Thyroid gland (tissue), 4 donors: ENCODE measurements at places on chromosomes 13 and 19. TPM values are rescaled to one million over a fixed set of nuclear protein-coding genes. Genes with fewer than 3 reads are reported as not detected.

DNA sequence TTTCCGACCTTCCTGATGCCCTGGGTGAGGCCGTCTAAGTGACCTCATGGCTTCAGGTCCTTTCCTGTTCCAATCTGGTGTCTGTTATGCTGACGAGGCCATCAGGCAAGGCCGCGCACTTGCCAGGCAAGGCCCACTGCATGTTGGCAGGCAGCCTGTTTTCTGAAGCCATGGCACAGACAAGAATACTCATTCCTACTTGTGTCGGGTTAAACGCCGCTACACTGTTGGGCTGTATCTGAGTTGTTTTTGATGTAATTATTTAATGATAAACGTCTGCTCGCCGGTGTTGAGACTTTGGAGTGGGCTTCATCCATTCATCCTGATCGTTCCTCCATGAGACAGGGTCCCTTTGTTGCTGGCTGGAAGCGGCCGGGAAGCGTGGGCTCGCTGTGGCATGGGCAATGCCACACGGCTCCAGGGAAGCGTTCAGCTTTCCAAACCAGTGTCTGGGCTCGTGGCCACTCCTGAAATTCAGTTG is 92.1 kb downstream of the ATP11A start:
- peak; percentile 93 for DNase-seq

DNA sequence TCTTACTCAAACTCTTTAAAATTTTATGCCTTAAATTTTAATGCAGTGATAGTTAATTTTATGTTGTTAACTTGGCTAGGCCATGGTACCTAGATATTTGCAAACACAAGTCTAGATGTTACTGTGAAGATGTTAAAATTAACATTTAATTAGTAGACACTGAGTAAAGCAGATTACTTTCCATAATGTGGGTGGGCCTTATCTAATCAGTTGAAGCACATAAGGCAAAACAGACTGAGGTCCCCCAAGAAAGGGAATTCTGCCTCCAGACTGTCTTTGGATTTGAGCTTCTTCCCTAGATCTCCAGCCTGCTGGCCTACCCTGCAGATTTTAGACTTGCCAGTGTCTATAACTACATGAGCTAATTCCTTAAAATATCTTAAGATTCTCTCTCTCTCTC is 294.0 kb downstream of the ENOX1 start:
- DNase-seq, result no peak

KLK14 gene
- not detected for total RNA-seq

ZNF254 gene
- total RNA-seq, result 63.1 TPM

- DNase-seq, result no peak
Observed at GRCh38 chr19:39518975-39519374, 4.0 kb downstream of the SELENOV start.

PODNL1 gene
- total RNA-seq, result 0.40 TPM

DNA sequence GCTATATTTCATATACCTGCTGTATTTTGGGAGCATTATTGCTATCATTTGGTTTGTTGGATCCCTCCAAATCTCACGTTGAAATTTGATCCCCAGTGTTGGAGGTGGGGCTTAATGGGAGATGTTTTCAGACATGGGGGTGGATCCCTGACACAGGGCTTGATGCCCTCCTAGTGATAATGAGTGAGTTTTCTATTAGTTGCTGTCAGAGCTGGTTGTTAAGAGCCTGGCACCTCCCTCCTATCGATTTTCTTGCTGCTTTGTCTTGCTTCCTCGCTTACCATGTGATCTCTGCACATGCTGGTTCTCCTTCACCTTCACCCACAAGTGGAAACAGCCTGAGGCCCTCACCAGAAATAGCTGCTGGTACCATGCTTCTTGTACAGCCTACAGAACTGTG is 259.9 kb upstream of the STARD13 start:
- no peak for DNase-seq

PSG7 gene
- total RNA-seq, result not detected

DNA sequence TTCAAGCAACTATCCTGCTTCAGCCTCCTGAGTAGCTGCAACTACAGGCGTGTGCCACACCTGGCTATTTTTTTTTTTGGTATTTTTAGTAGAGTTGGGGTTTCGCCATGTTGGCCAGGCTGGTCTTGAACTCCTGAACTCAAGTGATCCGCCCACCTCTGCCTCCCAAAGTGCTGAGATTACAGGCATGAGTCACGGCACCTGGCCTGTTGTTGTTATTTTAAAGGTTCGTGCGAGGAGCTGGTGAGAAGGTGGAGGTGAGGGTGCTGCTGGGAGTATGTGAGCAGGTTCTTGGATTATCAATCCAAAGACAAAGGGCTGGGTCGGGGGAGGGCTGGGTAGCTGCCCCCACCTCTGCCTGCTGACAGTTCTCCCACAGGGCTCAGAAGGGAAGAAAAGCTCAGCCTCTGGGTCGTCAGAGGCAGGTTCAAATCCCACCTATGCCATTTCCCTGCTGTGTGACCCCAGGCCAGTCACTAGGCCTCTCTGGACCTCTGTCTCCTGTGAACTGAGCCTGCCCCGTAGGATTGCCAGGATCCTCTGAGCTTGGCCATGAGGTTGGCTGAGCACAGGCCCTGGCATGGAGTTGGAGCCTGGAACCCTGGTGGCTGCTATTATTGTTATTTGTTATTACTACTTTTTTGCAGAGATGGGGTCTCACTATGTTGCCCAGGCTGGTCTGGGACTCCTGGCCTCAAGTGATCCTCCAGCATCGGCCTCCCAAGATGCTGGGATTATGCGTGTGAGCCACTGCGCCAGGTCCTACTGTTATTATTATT is 1.5 kb downstream of the CKM start:
- DNase-seq, result no peak

GRCh38 chr19:57248646-57249045 is 8.2 kb downstream of the ZNF805 start:
- no peak for DNase-seq

BCL3 gene
- 12.4 TPM for total RNA-seq

SIAH3 gene
- total RNA-seq, result not detected

DNA sequence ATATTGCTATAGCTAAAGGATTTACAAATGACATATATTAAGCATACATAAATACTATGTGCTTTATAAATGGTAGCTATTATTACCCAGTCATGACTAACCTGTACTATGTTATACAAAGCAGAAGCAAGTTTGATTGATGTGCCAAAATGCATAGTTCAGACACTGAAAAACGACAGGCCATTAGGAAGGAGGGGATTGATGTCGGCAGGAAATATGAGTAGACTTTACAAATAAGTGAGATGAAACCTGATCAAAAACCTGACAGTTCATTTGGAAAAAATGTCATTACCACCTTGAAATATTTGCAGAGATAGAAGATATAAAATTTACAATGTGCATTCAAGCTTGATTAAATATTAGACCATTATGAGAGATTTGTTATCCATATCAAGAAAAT is 38.8 kb upstream of the TPP2 start:
- no peak for DNase-seq

- DNase-seq, result no peak
Observed at GRCh38 chr13:89856512-89856911, 1491.0 kb upstream of the MIR17HG start.

- DNase-seq, result no peak
Observed at GRCh38 chr19:43754253-43754502, 584 bp downstream of the SMG9 start.

GRCh38 chr19:2212861-2213711 is 23.0 kb downstream of the PLEKHJ1 start:
- no peak for DNase-seq

DNA sequence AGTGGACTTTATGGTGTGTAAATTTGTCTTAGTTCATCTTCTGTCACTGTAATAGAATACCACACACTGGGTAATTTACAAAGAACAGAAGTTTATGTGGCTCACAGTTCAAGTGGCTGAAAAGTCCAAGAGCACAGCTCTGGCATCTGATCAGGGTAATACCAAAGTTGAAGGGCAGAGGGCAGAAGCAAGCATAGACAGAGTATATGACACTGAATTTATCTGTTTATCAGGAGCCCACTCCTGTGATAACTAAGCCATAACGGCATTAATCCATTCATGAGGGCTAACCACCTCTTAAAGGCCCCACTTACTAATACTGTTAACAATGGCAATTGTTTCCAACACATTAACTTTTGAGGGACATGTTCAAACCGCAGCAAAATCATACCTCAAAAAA is 4.0 kb upstream of the RFXAP start:
- no peak for DNase-seq

CYP4F22 gene
- total RNA-seq, result not detected

CADM4 gene
- total RNA-seq, result 11.9 TPM

DNA sequence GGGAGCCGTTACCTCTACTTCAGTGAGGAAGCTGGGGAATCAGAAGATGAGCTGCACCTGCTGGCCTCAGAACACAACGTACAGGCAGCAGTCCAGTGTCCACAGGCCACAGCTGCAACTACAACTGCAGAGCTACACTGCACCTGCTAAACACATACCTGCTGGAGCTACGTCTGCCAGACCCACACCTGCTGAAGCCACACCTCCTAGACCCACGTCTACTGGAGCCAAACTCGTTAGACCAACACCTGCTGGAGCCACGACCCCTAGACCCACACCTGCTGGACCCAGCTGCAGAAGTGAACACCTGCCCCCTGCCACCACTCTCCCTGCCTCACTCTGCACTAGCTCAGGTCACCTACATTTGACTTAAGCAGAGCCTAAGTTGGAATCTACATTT is 169.9 kb downstream of the USP12 start:
- no peak for DNase-seq

DNA sequence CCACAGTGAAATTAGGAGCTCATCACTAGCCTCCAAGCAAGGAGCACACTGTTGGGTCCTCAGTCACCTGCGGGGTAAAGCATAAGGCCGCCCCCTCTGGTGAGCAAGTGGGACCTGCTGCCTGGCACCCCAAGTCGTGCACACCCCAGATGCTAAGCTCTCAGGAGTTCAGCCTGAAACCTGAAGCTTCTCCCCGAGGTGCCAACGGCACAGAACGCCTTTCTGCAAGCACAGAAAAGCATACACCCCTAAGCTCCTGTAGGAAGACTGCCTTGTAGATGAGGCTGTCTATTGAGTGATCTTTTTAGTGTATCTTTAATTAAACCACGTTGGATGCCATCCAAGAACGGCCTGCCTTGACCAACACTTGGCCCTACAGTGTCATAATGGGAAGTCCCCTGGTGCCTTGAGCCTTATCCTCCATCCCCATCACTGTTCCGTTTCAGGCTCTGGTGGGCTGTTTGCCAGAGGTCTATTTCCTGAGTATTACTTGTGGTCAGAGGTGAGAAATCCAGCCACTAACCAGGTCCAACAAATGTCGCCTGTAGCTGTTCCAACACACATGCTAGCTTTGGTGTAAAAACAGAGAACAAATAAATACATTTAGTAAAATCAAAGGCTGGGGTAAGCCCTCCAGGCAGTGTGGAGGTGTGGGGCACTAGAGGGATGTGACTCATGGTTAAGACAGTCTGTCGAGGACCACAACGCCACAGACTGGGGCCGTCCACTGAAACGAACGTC is 44.8 kb downstream of the C13orf42 start:
- DNase-seq, result no peak

- no peak for DNase-seq
Observed at GRCh38 chr19:40013991-40014390, 17.1 kb downstream of the ZNF546 start.

- no peak for DNase-seq
Observed at GRCh38 chr13:93140912-93141311, 85.7 kb upstream of the GPC6 start.

DNA sequence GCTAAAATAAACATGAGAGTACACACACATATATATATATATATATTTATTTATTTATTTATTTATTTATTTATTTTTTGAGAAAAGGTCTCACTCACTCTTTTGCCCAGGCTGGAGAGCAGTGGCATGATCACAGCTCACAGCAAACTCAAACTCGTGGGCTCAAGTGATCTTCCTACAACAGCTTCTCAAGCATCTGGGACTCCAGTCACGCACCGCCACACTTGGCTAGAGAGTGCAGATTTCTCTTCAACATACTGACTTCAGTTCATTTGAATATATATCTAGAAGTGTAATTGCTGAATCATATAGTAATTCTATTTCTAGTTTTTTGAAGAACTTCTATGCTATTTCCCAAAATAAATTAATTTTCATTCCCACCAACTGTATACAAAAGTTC is 1711.8 kb downstream of the SLITRK5 start:
- DNase-seq, result peak; percentile 60

DNA sequence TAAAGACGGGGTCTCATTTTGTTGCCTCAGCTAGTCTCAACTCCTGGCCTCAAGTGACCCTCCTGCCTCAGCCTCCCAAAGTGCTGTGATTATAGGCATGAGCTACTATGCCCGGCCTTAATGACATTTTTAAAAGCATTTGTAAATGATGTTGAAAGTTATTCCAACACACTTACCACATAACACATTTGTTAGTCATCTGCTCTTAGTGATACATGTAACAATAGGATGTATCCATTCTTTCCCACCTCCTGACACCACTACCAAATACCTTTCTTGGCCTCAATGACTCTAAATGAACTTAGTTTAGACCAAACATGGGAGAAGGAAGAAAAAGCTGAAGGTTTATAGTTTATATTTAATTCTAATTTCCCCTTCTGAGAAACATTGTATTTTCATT is 59.8 kb upstream of the MEDAG start:
- no peak for DNase-seq

GGACT gene
- 8.7 TPM for total RNA-seq

DNA sequence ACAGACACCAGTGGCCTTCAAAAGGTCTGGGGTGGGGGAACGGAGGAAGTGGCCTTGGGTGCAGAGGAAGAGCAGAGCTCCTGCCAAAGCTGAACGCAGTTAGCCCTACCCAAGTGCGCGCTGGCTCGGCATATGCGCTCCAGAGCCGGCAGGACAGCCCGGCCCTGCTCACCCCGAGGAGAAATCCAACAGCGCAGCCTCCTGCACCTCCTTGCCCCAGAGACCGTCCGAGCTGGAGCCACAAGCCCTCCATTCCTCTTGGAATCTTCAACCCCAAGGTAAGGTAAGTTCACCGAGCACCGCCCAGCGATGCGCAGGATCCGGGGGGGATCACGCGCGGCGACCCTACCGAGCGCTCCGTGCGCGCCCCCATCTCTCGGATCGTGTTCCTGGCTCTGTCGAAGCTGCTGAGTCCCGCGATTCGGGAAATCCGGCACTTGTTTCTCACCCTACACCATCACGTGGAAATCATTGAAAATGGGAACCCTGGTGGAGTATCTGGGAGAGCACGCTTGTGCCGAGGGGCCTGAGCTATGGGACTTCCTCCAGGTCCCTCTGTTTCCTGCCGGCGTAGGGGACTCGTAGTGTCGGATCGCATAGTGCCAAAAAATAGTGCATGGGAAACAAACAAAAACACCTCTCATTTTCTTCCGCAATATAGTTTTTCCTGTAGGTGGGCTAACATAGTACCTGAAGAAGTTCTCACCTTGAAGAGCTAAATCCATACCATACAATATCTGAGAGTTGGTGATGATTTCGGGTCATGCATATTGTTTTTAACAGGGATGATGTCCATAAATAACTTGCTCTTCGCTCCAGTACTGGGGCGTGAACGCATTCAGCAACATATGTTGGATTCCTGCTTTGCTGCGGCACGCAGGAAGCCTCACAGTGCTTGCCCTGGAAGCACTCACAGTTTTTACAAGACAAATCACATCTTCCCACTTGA is 9.3 kb downstream of the PDX1 start:
- no peak for DNase-seq

CALR3 gene
- 0.58 TPM for total RNA-seq

SIGLEC7 gene
- 1.0 TPM for total RNA-seq

GRCh38 chr19:19460258-19460731 is 54.8 kb downstream of the GATAD2A start:
- DNase-seq, result no peak

ENOX1 gene
- 0.39 TPM for total RNA-seq

GRCh38 chr13:33289966-33290365 is 4.4 kb upstream of the STARD13 start:
- DNase-seq, result peak; percentile 53
